ENCODE measurements at places on chromosomes 16 and 17.

DNA sequence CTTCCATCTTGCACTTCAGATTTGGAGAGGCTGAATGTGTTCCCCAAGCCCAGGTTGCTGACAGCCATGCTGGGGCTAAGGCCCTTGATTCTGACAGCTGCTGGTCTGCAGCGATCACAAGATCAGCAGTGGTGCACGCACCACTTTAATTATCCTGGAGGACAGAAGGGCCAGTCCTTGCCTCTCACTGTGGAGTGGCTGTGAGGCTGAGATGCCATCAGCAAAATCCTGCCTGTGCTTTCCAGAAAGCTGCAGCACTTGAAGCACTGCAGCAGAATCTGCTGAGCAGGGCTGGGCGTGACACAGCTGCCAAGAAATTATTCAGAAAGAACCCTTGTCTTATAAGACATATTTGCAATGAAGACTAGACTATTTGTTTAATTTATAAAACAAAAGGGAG is 37.1 kb downstream of the NUP93 start:
- DNase-seq, result no peak

- peak; percentile 67 for DNase-seq
These were observed 13.0 kb downstream of the AIPL1 start for GRCh38 chr17:6421700-6422604.

GRCh38 chr16:67971111-67971510 is 2.7 kb upstream of the SLC12A4 start:
- no peak for DNase-seq

DNA sequence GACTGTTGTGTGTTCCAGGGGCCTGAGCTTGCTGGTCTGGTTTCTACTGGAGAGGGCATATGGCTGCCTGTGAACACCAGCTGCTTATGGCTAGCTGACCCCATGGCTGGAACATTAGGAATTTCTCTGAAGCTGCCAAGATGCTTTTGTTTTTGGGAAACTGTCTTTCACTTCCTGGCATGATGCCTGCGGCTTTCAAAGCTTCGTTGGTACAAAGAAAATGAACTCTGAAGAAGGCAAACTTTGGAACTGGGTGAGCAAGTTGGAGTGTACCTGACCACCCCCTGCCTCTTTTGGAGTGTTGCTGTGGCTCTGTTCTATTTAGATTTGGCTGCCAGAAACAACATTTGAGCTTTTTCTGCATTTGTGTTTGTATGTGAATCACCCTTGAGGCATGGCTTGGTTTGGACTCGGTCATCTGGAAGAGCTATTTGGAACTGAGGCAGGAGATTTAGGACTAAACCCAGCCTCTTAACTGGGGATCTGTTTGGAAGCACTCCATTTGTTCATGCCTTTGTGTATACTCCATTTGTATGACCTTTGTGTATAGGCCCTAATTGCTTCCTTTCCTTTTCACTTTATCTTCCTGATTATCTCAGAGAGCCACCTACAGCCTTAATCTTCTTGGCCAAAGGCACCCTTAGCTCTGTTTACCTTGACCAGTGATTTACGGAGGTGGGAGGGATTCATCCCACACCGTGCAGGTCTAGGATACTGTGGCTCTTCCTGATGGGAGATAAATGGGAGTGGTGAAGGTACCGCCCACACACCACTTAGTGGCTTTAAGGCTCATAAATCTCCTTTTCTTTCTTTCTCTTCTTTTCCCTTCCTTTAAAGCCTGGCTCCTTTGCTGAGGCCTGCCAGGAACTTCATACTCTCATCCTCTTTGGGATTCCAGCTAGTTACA is 7.3 kb upstream of the CPHXL start:
- no peak for DNase-seq

DNA sequence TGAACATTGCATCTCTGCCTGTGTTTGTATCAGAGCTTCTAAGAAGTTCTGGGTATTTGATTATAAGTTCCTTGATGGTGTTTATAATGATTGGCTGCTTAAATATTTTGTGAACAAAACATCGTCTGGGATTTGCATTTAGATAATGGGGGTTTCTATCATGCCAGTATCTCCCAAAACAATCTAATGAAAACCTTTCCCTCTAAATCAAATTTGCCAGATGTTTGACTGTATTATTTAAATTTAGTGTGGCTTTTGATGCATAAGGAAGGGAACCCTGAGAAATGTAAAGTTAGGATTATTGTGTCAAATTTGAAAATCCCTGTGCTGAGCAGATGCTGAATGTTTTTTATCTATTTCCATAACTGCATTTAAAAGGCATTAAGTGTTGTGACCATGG is 159.9 kb downstream of the HS3ST3A1 start:
- no peak for DNase-seq

- DNase-seq, result no peak
These were observed 89.8 kb downstream of the TMEM100 start for GRCh38 chr17:55632893-55633292.

DNA sequence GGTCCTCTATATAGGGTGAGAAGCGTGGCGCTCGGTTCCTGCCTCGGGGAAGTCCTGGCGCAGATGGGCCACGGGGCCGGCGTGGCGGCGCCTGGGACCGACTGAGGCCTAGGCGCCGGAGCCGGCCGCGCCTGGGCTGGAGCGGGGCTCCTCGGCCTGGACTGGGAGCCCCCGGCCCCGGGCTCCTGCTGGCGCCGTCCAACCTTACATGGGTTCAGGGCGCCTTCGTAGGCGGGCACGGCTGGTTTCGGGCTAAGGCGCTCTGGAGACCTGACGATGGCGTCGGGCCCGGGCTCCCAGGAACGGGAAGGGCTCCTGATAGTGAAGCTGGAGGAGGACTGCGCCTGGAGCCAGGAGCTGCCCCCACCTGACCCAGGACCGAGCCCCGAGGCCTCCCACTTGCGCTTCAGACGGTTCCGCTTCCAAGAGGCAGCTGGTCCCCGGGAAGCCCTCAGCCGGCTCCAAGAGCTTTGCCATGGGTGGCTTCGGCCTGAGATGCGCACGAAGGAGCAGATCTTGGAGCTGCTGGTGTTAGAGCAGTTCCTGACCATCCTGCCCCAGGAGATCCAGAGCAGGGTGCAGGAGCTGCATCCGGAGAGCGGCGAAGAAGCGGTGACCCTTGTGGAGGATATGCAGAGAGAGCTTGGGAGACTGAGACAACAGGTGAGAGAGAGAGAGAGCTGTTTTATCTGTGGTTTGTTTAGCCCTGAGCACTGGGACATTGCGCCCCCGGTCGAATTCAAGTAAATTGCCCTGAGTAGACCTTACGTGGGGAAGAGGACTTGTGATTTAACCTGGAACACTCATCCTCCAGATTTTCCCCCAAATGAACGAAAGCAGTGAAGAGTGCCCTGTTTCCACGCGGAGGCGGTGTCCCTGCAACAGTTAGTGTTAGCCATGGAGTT is 504 bp downstream of the ZNF263 start:
- no peak for DNase-seq

- DNase-seq, result no peak
These were observed 22.3 kb upstream of the PECAM1 start for GRCh38 chr17:64412944-64413381.

DNA sequence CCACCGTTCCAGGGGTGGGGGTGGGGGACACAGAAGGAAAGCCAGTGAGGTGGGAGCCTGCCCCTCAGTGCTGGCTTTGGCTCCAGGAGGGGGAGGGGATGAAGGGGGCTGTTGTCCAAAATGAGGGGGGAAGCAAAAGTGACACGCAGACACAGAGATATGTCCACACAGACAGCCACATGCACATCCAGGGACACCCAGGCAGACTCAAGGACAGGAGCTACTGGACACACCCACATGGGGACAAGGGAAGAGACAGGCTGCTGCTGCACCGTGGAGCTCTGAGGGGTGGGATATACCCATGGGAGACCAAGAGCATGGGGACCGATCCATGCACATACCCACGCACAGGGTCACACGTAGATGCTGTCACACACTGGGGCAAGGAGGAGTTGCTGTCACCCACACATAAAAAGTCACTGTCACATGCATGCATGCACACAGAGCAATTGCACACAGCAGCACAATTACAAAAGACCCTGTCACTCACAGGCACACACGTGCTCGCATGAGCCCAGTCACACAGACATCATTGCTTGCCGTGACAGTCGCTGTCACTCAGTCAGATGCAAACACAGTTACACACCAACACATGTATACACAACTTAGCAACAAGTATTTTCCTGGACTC is 1.3 kb downstream of the THRA start:
- no peak for DNase-seq

DNA sequence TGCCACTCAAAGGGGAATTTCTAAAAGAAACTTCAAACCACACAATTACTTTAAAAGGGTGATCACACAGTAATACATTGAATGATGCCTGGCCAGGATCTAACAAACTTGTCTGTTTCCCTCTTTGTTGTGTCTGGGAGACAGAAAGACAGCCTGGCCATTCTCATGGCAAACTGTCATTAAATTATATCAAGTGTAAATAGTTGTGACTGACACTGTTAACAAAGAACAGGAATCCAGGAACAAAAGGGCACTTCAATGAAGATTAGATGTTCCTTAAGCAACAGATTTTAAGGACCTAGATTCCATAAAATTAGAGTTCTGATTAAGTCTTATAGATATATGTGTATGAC is 383.6 kb downstream of the KCNJ2 start:
- no peak for DNase-seq

GRCh38 chr16:2963723-2964474 is at the start of gene KREMEN2:
KREMEN2 (plus strand) TSS chr16:2964275; CDS start chr16:2964521, 246 bp downstream.
- DNase-seq, result peak; percentile 31

DNA sequence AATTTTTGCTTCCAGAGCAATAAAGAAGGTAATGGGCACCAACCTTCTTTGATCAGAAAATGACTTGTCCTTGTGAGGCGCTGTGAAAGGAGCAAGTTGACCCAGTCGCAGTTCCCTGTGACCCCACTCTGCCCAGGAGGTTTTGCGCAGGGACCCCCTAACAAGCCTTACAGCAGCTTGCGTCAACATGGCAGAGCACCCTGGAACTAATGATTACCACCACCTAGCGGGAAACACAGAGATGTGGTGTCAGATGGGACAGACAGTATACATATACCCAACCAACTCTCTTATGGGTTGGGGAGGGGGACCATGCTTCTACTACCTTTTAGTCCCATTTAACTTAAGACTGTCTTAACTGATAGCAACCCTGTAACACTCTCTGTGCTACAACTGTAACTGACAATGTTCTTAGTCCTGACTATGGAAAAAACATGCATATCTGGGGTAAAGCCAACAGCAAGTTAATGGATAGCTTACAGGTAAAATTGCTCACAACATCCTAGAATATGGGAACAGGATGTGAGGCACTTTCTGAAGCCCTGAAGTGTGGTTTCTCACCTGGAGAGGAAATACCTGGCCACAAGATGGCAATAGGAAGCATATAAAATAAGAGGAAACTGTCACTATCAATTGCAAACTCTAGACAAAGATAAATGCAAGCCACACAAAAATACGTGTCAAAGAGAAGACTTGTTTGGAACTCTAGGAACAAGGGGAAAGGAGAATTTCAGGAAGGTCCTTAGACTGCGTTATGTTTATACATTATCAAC is 3.0 kb downstream of the KARS1 start:
- no peak for DNase-seq

- no peak for DNase-seq
These were observed 192.9 kb downstream of the CCDC182 start for GRCh38 chr17:57552114-57552624.

GRCh38 chr16:66064801-66065530 is 301.5 kb upstream of the CDH5 start:
- no peak for DNase-seq

DNA sequence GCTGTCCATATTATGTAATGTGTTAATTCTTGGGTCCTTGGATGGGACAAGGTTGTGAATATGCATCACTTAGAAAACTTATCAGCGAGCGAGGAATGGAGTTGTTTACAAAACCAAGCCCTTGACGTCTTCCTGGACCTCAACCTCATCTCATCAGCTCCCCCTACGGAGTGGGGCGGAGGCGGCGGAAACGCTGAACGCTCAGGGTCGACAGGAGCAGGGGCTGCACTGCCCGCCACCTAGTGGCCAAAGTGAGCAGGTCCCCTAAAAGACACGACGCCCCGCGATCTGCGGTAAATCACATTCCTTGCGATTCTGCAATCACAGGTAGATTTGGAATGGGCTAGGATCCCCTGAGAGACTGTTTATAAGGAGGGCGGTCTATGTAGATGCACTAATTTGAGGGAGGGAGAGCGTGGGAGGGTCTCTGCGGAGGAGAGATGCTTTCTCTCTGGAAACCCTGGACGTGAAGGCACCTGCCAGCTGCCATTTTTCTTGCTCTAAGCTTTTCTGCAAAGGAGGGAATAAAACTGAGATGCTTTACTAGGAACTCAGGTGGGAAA is 5.4 kb upstream of the ICAM2 start:
- DNase-seq, result peak; percentile 71

DNA sequence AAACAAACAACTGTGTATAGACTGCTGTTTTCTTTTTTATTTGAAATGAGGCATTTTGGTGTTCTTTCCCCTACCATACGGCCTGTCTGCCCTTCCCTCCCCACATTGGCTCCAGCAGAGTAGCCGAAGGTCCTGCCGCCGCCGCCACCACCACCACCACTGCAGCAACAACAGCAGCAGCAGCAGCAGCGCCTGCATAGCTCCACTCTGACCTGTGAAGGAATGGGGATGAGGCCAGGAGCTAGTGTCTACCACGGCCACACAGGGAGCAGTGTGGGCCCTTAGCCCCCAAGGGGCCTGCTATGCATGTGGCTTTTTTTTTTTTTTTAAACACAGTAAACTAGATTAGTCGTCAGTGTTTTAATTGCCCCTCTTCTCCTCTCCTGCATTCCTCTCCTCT is 5.6 kb upstream of the CDK5R1 start:
- DNase-seq, result no peak

- no peak for DNase-seq
These were observed 7.7 kb downstream of the CYBC1 start for GRCh38 chr17:82442643-82443464.

DNA sequence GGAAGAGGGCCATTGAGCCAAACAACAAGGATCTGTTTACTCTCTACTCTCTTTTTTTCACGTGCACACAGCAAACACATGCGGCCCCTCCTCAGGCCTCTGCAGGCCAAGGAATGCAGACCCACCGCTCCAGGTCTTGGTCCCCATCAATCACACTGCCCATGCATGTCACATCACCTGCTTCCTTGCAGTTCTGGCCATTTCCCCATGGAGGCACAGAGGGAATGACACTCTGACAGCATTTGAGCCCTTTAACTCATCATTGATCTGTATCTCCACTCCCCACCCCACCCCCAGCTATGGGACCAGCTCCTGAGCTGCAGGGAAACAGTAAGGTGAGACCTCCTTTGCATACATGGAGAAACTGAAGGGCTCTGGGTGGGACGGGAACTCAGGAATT is 45.9 kb upstream of the MEIOC start:
- DNase-seq, result no peak

Data from T1000 (cell line).